ENCODE measurements at places on chromosomes 4 and X. TPM values are rescaled to one million over a fixed set of nuclear protein-coding genes. Genes with fewer than 3 reads are reported as not detected.

DNA sequence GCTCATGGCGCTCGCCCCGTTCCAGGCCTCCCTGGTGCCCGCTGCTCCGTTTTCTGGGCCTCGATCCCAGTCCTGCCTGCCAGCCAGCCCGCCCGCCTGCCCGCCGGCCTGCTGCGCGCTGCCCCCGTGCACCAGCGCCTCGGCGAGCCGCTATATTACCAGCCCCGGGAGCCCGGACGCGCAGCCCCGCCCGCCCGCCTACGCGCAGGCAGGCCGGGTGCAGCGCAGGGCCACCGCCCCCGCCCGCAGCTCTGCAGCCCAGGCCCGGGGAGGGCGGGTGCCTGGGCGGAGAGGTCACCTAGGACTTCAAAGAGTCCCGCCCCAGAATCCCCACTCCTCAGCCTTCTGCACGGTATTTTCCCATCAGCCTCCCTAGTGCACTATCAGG, at the start of gene MAOB:
TSS of gene MAOB (minus strand) at position 157 of the 388 bp plus-strand sequence. CDS start at position 6, 151 bp downstream.
- no peak within 1 kb of the TSS for H3K27ac ChIP-seq
- H3K27me3 ChIP-seq, result peaks cover 5% of the 10 kb centered on the region
- no peak within 1 kb of the TSS for H3K4me3 ChIP-seq
- H3K36me3 ChIP-seq, result no peaks in the 10 kb centered on the region
- H3K4me1 ChIP-seq, result no peaks in the 10 kb centered on the region
- DNase-seq, result no peak

- no peak for DNase-seq
- no peaks in the 10 kb centered on the region for H3K27me3 ChIP-seq
- H3K4me1 ChIP-seq, result peaks cover 2% of the 10 kb centered on the region
- no peaks in the 10 kb centered on the region for H3K36me3 ChIP-seq
- H3K27ac ChIP-seq, result no peak overlapping the region
Measured at GRCh38 chr4:53161787-53162433, 204.0 kb downstream of the SCFD2 start.

DNA sequence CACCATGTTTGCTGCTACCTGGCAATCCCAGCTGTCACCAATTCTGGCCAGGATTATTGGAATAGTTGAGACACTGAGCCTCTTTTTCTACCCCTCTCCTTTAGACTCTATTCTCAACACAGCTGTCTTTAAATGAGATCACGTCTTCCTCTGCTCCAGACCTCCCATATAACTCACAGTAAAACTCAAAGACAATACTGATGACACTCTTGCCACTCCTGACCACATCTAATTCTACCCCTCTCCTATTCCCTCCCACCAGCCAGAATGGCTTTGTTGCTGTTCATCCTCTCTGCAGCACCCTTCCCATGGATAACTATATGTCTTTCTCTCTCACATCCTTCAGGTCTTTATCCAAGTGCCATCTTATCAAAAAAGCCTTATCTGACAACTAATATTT, 188.6 kb upstream of the IL15 start:
- H3K27me3 ChIP-seq, result no peaks in the 10 kb centered on the region
- no peak overlapping the region for H3K4me3 ChIP-seq
- no peak for DNase-seq
- no peaks in the 10 kb centered on the region for H3K36me3 ChIP-seq

GRCh38 chr4:174365018-174365587, 81.4 kb downstream of the CEP44 start:
- H3K27me3 ChIP-seq, result peaks cover 50% of the 10 kb centered on the region
- H3K36me3 ChIP-seq, result no peaks in the 10 kb centered on the region
- H3K4me3 ChIP-seq, result no peak overlapping the region
- no peak for DNase-seq
- H3K4me1 ChIP-seq, result no peaks in the 10 kb centered on the region

PWWP3B gene
- total RNA-seq, result 0.42 TPM

MTMR8 gene
- 1.5 TPM for total RNA-seq

SPANXB1 gene
- not detected for total RNA-seq

HSFX4 gene
- not detected for total RNA-seq

Data from osteocyte (in vitro differentiated cells).